NCI-H2171 treated with DMSO at 0.1 percent for 48 hours (cell line): ENCODE measurements at places on chromosomes 13 and 19.

- peak; percentile 65 for DNase-seq
Observed at GRCh38 chr13:42110410-42111155, 62.1 kb downstream of the DGKH start.

DNA sequence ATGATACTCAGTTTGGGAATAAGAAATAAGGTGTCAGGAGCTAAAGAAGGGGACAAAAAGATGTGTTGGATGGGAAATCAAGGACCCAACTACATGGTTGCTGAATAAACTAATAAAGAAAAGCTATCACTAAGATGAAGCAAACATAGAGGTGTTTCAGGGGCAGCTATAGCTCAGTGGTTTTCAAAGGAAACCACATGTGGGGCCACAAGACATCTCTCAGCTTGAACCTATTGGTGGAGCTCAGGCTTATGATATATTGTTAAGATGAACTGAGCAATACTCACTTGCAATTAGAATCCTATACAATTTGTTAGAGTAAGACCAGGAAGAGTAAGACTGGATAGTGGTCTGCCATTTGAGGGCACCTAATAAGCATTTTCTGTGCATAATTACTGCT, 45.1 kb upstream of the SPRY2 start:
- no peak for DNase-seq

- DNase-seq: no peak
Observed at GRCh38 chr19:39007096-39007495, 25.3 kb downstream of the FBXO27 start.

DNA sequence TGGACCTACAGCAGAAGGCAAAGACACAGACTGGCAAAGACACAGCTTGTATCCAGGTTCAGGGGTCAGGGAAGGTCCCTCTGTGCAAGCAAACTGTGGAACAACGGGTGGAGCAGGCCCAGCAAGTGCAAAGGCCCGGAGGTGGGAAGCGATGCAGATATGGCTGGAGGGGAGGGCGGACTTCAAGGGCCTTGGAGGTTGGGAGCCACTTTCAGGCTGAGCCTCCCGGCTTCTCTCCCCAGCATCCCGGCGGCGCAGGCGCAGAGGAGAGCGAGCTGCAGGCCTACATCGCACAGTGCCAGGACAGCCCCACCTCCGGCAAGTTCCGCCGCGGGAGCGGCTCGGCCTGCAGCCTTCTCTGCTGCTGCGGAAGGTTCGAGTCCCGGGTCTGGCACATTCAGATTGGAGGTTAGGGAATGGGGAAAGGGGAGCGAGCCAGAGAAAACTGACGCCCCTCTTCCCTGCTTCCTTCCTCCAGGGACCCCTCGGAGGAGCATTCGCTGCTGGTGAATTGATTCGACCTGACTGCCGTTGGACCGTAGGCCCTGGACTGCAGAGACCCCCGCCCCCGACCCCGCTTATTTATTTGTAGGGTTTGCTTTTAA, 2.1 kb upstream of the PNPLA6 start:
- no peak for DNase-seq

DNA sequence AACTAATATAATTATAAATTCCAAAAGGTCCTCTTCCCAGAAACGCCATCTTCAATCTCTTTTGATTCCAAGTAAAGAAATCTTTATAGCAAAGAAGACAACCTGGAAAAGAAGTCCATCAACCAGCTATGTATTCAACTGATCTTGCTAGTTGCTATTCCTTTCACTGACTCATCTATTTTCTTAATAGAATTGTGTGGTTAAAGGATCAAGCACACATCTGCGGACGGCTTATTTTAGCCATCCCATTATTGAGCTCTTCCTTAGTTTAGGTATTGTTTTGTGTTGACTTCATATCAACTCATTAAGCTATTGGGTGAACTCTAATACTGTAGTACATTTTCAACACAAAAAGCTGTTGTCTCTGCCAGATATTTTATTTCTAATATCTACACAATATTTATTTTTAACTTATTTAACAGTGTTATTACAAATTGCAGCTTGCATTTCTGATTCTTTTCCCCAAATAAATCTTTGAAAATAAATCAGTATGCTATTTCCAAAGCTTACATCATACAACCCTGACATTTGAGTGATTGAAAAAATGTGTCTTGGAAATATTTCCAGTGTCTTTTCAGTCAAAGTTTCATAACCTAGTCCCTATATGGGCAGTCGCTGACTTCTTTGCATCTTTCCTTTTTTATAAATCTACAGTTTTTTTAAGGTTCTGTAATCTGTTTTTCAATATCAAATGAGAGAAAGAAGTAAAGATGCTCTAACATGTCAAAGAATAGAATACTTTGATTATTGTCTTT, 158.8 kb upstream of the SPRY2 start:
- DNase-seq: no peak

DNA sequence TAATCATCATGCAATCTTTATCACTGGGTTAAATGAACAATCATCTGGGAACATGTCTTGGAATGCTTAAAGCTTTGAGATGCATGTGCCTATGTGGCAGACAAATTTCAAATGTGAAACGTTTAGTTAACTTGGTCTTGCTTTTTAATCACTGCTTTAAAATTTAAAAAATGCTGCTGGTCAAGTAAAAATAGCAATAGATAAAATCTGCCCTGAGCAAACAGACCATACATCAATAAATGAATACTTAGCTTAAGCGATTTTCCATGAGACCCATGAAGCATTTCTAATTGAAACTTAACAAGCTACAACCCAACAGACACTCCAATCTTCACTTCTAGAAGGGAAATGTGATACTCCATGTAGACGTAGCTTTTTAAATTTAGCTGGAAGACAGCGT, 1.9 kb upstream of the KL start:
- no peak for DNase-seq
